ENCODE measurements at places on chromosomes 1 and 21. TPM values are rescaled to one million over a fixed set of nuclear protein-coding genes. Genes with fewer than 3 reads are reported as not detected.

The BCAS2 gene
- 25.2 TPM for total RNA-seq

DNA sequence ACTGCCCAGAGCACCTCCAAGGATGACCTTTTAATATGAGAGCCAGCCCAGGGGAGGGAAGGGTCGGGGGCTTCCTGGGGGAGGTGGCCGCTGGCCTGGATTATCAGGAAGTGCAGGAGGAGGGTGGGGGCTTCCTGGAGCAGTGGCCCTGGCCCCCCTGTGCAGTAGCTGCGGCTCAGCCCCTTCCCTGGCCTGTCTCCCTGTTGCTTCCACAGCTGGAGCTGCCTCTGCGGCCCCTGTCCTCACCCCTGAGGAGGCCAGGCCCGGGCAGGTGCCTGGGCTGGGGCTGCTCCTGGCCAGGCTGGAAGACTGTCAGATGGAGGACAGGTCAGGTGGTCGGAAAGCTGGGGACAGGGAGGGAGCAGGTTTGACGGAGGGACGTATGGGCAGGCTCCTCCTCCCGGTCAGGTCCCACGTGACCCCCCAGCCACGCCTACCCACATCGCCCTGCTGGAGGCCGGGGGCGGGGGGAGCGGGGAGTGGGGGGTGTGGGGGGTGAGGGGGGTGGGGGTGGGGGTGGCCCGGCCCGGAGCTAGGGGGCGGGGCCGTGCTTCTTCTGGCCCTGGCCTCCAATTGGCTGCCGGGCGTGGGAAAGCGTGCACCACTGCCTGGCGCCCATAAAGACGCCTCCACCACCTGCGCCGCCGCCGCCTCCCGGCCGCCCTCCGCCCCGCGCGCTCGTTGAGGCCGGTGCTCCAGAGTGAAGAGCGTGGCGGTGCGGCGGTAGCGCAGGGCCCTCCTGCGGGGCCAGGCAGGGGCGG lies 10.2 kb upstream of the TNFRSF14 start:
- H3K27me3 ChIP-seq = no peaks in the 10 kb centered on the region
- H3K4me1 ChIP-seq = peaks cover 41% of the 10 kb centered on the region
- H3K27ac ChIP-seq = peak overlapping the region; percentile 45
- H3K36me3 ChIP-seq = no peaks in the 10 kb centered on the region

DNA sequence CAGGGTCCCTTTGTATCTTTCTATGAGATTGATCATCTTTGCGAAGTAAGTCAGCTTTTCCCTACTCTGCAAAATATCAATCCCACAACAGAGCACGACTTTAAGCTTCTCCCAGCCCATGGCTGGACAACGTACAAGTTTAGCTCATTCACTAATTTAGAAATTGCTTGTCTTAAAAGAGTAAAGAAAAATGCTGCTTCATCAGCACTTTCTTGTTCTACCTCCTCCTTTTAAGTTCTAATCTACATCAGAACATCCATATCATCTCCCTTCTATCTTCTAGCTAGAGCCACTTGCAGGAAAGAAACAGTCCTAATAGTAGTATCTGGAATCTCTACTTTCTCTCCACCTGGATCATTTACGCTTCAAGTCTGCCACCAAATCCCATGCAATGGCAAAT lies 441.2 kb upstream of the ESRRG start:
- no peak overlapping the region for H3K27ac ChIP-seq
- H3K36me3 ChIP-seq = no peaks in the 10 kb centered on the region
- no peaks in the 10 kb centered on the region for H3K27me3 ChIP-seq
- no peaks in the 10 kb centered on the region for H3K4me1 ChIP-seq
- no peak for DNase-seq

GRCh38 chr21:40152476-40152875 lies 285.2 kb downstream of the PCP4 start:
- no peak for DNase-seq
- H3K36me3 ChIP-seq = no peaks in the 10 kb centered on the region
- H3K27ac ChIP-seq = no peak overlapping the region
- H3K4me3 ChIP-seq = no peak overlapping the region
